ENCODE measurements at places on chromosomes 2 and 18. TPM values are rescaled to one million over a fixed set of nuclear protein-coding genes. Genes with fewer than 3 reads are reported as not detected.

The SRD5A2 gene
- not detected for total RNA-seq

The DES gene
- total RNA-seq = not detected

The EIF4E2 gene
- total RNA-seq = 68.1 TPM

The IL1RN gene
- 0.48 TPM for total RNA-seq

The MPP4 gene
- not detected for total RNA-seq

The PSMG2 gene
- total RNA-seq = 133 TPM

The MC2R gene
- not detected for total RNA-seq

The SH3RF3 gene
- 0.17 TPM for total RNA-seq

The SLC40A1 gene
- total RNA-seq = 2.6 TPM

The DYNAP gene
- not detected for total RNA-seq

The NOTO gene
- total RNA-seq = not detected

The ZNF142 gene
- 48.6 TPM for total RNA-seq

The ASB18 gene
- not detected for total RNA-seq

The TRABD2A gene
- total RNA-seq = 70.2 TPM

The LIMS3 gene
- total RNA-seq = not detected

The CDK5R2 gene
- not detected for total RNA-seq

The TACR1 gene
- total RNA-seq = not detected

The PIEZO2 gene
- total RNA-seq = not detected

The ST6GAL2 gene
- not detected for total RNA-seq

The CD28 gene
- 163 TPM for total RNA-seq

The SERPINB11 gene
- not detected for total RNA-seq

The CDKL4 gene
- total RNA-seq = 0.32 TPM

The IMMT gene
- total RNA-seq = 130 TPM

The POTEC gene
- total RNA-seq = not detected

The MC4R gene
- total RNA-seq = not detected

The ARHGEF33 gene
- not detected for total RNA-seq

The GALNT13 gene
- total RNA-seq = not detected

The KCNS3 gene
- total RNA-seq = not detected

The TEKT4 gene
- not detected for total RNA-seq

The ADD2 gene
- 19.5 TPM for total RNA-seq

The IL1F10 gene
- not detected for total RNA-seq

The C2orf81 gene
- 3.0 TPM for total RNA-seq

The UGT1A10 gene
- not detected for total RNA-seq

The ABCB11 gene
- 0.20 TPM for total RNA-seq

The FEV gene
- not detected for total RNA-seq

The KLHL14 gene
- total RNA-seq = not detected

The PPP1R1C gene
- not detected for total RNA-seq

The LOXHD1 gene
- total RNA-seq = 0.25 TPM

The CD8B2 gene
- not detected for total RNA-seq

The CPLX4 gene
- not detected for total RNA-seq

The RGPD4 gene
- not detected for total RNA-seq

The CRYGC gene
- total RNA-seq = not detected

The AOX1 gene
- total RNA-seq = 0.22 TPM

The ABI2 gene
- total RNA-seq = 19.1 TPM

The SLC16A14 gene
- total RNA-seq = 0.27 TPM

The ERBB4 gene
- not detected for total RNA-seq

The ERMN gene
- total RNA-seq = 2.7 TPM
